Coronary artery (tissue), 2 donors: ENCODE measurements at places on chromosomes 1 and 21.
A peak's percentile ranks its signal among the peaks of the same experiment; 100 is the strongest.

GRCh38 chr1:54488779-54489626, 59.0 kb upstream of the ACOT11 start:
- DNase-seq = peak; percentile 90

DNA sequence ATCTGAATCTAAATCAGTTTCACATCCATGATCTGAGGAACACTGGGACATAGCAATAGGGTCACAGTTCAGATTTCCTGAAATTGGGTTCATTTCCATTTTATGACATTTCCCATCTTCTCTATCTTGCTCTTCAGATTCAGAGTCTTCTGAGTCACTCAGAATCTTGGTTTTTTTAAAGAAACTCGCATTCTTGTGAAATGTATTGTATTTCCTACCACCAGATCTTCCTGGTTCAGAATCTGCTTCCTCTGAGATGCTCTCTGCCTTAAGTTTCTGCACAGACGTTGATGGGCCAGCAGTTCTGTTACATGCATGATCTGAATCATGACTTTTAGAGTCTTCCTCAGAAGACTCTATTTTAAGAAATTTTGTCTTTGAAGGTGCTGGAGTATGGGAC, 15.5 kb upstream of the PSMG1 start:
- no peak for DNase-seq

DNA sequence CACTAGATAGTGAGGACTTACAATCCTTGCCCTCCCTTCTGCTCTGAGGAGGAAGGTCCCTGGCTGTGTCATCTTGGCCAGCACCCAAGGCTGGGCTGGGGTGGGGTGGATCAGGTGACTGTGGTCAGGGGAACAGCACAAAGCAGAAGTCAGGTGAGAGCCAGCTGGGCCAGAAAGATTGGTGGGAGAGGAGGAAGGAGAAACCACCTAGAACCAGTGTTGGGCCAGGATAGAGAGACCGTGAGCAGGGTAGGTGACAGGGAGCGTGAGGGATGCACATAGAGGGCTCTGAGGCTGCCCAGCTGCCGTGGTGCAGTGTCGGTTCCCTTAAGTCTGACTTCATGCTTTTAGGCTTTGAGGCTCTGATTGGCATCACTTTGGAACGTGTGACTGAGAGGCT, 22.7 kb downstream of the NCF2 start:
- DNase-seq = no peak

DNA sequence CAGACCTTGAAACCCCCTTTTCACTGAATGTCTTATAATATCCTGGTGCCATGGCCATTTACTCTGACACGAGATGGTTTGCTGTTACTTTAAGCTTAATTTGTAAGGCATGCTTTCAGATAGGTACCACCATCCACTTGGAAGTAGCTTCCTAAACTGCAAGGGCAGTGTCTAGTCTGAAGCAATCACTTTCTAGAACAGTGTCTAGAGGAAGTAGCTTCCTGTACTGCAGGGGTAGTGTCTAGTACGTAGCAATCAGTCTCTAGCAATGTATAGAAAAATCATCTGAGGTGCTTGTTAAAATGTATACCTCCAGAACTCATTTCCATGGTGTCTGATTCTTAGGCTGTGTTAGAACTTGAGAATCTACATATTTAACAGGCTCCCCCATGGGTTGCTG, 42.5 kb downstream of the ZBTB40 start:
- DNase-seq = no peak

GRCh38 chr21:45283035-45283610, 4.6 kb downstream of the POFUT2 start:
- peak; percentile 52 for DNase-seq

- DNase-seq = no peak
Observed at GRCh38 chr1:33396188-33397124, 34.4 kb downstream of the PHC2 start.

DNA sequence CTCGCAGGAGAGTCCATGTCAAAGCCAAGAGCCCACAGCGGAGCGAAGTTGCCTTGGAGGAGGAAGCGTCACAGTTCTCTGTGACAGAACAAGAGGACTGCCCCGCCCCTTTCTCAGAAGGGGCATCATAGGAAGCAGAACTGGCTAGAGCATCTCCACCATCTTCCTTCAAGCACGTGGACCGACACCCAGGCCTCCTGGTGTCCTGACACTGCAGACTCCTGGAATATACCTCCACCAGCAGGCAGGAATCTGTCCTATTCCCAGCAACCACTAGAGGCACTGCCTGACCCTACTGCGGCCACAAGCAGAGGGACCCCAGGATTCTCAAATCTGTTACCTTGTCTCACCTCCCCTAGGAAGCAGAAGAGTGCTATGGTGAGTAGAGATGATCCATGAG, 37.8 kb downstream of the GPA33 start:
- no peak for DNase-seq

DNA sequence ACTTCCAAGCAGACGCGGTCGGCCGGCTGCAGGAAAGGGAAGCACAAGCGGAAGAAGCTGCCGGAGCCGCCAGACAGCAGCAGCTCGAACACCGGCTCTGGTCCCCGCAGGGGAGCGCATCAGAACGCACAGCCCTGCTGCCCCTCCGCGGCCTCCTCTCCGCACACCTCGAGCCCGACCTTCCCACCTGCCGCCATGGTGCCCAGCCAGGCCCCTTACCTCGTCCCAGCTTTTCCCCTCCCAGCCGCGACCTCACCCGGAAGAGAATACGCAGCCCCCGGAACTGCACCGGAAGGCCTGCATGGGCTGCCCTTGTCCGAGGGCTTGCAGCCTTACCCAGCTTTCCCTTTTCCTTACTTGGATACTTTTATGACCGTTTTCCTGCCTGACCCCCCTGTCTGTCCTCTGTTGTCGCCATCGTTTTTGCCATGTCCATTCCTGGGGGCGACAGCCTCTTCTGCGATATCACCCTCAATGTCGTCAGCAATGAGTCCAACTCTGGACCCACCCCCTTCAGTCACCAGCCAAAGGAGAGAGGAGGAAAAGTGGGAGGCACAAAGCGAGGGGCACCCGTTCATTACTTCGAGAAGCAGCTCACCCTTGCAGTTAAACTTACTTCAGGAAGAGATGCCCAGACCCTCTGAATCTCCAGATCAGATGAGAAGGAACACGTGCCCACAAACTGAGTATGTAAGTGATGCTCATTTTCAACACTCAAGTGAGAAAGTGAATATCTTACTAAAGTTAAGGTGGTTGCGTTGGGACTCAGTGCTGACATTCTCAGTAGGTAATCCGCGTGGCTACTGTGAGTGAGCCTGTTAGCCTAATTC, 25.5 kb downstream of the UTS2 start:
- no peak for DNase-seq

DNA sequence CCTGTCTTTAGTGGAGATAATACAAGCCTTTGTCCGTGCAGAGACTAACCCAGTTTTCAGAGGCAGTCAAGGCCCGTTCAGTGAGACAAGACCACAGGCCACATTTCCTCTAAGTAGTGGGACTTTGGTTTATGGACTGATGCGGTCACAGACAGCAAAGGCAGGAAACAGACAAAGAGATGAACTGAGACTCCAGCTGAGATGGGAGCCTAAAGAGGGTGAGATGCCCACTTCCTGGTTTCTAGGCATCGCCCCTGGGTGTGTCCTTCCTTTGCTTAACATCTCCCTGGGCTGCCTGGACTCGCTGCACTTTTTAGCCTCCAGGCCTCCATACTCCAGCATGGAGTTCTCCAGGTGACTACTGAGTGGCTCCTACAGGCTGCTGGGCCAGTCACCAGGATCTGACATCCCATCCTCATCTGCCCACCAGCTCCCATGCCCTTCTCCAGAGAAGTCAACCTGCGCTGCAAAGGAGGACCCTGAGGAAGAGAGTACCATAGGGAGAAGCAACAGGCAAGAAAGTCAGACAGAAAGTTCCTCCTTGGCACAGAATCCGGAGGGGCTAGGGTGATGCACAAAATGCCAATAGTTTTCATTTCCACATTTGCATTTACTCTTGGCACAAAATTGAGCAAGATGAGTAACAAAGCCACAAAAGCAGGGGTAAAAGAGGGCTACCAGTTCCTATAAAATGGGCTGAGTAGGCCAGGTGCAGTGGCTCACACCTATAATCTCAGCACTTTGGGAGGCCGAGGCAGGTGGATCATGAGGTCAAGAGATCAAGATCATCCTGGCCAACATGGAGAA, 15.1 kb downstream of the THEMIS2 start:
- DNase-seq = no peak

GRCh38 chr1:235980976-235981375, 83.9 kb downstream of the NID1 start:
- no peak for DNase-seq

DNA sequence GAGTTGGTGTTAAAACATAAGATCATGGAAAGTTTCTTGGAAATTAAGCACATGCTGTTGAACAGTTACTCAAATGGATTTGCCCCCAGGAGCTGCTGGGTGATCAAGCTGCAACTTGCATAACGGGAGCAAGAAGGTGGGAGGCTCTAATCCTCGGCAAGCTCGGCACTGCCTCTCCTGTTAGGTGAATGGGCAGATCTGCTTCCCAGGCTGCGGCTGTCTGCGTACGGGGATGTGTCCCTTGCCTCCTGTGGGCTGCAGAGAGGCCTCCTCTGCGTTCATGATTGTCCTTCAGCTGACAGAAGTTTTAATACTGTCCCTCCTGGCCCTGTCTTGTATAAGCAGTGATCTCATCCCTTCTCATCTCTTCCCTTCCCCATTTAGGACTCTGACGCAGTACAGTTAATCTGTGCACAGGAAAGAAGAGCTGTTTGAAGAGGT, 36.7 kb downstream of the ATP1A1 start:
- DNase-seq = no peak

GRCh38 chr21:45598666-45599065, 44.9 kb upstream of the PCBP3 start:
- no peak for DNase-seq

DNA sequence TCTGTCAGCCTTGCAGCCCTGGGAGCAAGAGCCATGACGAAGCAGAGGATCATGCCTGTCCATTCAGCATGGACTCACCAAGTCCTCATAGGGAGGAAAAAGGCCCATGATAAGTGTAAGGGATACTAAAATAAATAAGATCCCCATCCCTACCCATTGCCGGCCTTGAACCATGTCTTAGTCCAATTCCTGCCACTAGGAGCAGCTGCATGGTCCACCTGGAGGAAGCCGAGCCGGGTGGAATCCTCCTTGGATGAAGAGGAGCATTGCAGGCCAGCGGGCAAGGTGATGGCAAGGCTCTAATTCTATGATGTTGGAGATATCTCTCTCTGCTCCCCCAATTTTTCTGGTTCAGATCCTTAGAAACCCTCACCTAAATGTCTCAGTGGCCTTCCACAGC, 38.7 kb upstream of the SYT6 start:
- no peak for DNase-seq

GRCh38 chr21:38716942-38717341, 88.8 kb upstream of the ETS2 start:
- no peak for DNase-seq

DNA sequence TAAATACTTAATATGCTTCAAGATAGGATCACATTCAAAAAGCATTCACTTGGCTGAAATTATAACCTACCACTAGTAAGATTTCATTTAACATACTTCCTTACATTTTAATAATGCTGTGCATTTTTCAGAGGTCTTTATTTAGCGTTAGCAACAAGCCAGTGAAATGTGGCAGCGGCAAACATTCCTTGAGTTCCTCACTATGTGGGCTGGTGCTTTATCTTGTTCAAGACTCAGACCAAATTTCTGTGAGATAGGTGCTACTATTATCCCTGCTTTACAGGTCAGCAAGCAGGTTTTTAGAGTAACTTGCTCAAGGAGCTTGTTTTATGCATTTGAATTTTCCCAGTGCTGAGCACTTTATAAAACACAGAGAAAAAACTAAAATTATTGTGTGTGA, 132.7 kb downstream of the PLPPR4 start:
- no peak for DNase-seq

DNA sequence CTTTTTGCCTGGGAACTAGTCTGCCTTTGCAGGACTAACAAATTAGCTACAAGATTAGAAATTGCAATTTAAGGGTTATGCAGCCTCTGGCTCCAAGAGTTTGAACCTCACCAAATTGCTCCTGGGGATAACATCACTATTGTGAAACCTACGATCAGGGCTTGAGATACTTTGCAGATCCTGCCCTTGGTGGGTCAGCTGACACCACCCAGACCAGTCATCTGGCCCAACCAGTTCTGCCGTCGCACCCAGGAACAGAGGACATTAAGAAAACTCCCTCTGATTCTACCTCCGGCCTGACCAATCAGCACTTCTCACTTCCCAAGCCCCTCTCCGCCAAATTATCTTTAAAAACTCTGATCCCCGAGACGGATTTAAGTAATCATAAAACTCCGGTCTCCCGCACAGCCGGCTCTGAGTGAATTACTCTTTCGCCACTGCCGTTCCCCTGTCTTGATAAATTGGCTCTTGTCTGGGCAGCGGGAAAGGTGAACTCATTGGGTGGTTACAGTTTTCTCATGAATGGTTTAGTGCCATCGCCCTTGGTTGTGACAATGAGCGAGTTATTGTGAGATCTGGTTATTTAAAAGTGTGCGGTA, 32.9 kb upstream of the B3GALT5 start:
- DNase-seq = no peak

DNA sequence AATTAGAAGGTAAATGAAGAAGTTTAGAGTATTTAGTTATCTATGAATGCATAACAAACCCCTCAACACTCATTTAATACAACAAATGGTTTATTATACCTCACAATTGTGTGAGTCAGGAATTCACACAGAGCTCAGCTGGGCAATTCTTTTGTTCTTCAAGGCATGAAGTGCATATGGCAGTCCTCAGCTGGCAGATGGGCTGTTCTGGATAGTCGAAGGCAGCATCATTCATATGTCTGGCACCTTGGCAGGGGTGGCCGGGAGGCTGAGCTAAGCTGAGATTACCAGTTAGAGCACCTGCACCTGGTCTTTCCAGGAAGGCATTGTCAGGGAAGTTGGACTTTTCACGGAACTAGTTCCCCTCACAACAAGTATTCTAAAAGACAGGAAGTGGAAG, 286.2 kb upstream of the DUSP10 start:
- DNase-seq = no peak

- no peak for DNase-seq
Observed at GRCh38 chr21:43333298-43334062, 93.5 kb downstream of the SIK1 start.
